ENCODE measurements at places on chromosomes 13 and 19.
A peak's percentile ranks its signal among the peaks of the same experiment; 100 is the strongest.

GRCh38 chr19:21698215-21698614, 69.2 kb downstream of the ZNF100 start:
- peak; percentile 29 for DNase-seq

DNA sequence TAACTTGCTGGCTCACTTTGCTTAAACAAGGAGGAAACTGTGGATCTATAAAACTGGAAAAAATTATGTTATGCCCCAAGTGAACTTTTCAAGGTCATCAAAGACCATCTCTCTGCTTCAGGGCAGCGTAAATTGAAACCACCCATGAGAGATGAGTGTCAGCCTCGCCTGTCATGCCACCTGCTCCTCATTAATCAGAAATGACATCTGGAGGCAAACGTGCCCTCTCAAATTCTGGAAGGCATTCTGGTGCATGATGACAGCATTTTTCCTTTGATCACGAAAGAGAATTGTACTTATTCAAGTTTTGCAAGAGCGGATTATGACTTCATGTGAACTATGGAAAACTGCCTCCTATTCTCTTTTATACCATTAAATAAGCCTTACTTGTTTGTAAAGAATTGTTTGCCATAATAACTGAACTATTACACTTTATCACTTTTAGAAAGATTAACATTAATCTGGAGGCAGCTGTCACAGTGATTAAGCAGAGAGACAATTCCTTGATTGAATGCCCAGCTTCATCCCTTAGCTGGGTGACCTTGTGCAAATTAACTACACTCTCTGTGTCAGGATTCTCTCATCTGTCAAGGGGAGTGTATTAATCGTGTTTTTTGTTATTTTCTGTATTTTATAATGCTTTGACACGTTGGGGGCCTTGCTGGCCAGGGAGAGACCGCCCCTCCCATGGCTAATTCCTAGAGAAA, 17.0 kb upstream of the SACS start:
- no peak for DNase-seq

DNA sequence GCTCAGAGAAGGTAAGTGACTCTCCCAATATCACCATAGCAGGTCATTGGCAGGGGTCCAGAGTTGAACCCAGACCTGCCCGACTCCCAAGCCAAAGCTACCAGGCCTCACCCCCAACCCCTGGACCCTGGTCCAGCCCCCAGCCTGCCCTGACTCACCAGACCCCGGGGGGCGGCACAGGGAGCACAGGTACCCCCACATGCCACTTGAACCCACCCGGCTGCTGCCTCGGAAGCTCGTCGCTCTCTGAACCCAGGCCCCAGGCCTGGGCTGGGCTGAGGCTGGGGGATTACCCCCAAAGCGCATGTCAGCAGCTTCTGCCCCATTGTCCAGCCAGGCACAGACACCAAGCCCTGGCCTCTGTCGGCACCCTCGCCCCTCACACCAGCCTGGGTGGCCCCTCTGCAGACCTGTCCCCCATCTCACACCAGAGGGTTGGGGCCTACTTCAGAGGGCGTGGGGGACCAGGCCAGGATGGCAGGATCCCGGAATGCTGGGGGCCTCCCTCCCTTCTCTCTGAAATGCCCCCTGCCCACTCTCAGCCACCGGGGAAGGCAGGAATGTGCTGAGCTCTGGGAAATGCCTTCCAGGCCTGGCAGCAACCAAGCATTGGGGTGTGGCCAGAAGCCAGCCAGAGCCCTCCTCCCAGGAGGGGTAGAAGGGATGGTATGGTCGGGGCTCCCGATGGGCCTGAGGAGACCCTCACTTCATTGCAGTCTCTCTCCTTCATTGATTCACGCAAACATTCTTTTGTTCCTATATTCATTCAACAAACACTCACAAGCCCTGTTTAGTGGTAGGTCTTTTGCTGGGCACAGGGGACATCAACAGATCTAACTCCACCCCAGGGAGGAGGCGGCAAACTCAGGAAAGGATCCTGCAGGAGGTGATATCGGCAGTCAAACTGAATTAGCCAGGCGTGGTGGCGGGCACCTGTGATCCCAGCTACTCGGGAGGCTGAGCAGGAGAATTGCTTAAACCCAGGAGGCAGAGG, 1.7 kb upstream of the PRX start:
- DNase-seq, result no peak

GRCh38 chr19:862581-863314, 3.3 kb downstream of the CFD start:
- DNase-seq, result peak; percentile 35

GRCh38 chr13:88461272-88462009, 790.3 kb downstream of the SLITRK5 start:
- DNase-seq, result no peak

DNA sequence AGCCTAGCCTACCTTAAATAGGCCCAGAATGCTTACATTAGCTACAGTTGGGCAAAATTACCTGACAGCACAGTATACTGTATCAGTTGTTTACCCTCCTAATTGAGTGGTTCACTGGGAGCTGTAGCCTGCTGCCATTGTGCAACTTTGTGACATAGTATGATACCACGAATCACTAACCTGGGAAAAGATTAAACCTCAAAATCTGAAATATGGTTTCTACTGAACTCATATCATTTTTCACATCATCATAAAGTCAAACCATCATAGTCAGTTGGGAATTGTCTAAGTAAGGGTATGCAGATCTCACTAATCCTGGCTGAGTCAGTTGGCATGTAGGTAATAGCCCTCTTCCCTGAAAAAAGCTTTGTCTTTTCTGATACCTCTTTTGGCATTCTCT, 9.2 kb downstream of the PAN3 start:
- DNase-seq, result peak; percentile 8

- DNase-seq, result no peak
Observed at GRCh38 chr19:31717269-31717923, 368.2 kb upstream of the TSHZ3 start.

DNA sequence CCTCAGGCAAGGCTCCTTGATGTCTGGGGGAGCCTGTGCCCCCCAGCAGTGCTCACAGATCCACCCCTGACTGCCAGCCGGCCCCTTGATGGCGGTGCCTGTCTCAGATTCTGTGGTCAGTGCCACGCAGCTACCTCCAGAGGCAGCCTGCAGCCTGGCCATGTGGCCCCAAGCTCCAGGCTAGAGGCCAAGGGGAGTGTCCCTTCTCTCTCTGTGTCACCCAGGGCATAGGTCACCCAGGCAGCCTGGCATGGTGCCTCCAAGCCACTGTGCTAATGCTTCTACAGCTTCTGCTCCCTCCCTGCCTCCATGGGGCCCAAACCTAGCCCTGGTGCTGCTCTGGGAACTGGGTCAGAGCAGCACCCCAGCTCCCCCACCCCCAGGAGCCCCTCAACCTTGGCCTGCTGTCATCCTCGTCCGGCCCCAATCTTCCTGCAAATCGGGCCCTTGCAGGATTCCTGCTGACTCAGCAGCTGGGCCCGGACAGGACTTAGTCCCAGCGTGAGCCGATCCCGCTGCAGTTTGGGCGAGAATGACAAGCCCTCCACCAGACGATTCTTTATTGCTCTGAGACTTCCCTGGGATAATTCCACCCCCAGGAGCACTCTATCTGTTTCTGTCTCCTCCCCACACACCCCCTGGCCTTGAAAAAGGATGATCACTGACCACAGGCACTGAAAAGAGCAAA, 2.8 kb upstream of the ARL11 start:
- peak; percentile 25 for DNase-seq

DNA sequence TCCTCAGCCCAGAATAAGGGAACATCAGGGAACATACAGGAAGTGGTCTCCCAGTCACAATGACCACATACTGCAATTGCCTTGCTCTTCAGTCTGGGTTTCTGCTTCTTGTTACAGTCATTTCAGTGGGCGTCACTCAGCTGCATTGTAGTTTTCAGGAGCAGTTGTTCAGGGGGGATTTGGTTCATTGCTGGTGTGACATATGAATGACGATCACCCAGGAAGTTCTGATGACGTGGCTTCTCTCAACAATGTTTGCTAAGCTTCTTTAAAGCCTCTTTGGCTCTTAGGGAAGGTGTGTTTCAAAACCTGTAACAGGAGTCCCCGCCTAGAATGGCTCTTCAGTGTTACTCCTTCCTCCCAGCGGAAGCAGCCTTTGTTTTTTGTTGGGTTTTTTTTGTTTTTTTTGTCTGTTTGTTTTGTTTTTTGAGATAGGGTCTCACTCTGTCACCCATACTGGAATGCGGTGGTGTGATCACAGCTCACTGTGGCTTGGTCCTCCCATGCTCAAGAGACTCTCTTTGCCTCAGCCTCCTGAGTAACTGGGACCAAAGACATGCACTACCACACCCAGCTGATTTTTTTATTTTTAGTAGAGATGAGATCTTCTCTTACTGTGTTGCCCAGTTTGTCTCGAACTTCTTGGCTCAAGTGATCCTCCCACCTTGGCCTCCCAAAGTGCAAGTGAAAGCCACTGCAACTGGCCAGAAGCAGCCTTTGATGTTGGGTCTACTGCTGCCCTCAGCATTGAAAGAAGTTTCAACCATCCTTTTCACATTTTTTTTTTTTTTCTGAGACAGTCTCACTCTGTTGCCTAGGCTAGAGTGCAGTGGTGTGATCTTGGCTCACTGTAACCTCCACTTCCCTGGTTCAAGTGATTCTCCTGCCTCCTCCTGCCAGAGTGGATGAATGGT, 1.4 kb upstream of the SCEL start:
- DNase-seq, result no peak

DNA sequence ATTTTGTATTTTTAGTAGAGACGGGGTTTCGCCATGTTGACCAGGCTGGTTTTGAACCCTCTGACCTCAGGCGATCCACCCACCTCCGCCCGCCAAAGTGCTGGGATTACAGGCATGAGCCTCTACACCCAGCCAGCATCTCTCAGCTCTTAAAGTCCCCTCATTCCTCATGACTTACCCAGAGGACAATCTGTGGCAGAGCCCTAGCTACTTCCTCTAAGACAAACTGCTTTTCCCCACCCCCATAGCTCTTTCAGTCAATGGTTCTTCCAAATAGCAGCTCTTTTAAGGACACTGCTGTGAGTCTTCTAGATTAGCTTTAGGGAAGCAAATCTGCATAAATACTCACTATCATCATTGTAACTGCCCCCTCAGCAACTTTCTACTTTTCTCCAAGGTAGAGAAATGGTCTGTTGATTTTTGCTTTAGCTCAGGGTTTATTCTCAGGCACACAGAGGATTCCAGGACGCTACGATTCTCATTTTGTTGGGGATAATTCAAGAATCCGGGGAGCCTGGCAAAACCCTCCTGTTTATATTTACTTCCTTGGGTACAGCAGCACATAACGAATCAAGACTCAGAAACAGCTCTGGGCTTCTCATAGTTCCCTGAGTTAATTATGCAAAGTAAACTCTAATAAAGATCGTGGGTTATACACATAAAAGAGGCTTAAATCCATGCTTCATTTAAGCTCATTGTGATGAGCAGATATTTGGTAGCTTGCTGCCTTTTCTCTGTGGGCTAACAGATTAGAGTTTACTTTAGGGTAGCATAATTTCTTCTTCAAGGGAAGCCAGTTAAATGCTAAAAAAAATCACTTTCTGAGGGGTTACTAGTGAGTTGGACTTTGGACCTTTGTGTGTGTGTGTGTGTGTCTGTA, 357.4 kb downstream of the TDRD3 start:
- no peak for DNase-seq

GRCh38 chr13:92849381-92849780, 377.2 kb upstream of the GPC6 start:
- DNase-seq, result no peak

GRCh38 chr19:3380829-3381228, 14.4 kb downstream of the NFIC start:
- DNase-seq, result no peak

GRCh38 chr13:76314495-76314894, 571.7 kb downstream of the KCTD12 start:
- no peak for DNase-seq

All from fibroblast of pulmonary artery (primary cell).